SK-MEL-5 (cell line): ENCODE measurements at places on chromosomes 12 and 14. TPM values are rescaled to one million over a fixed set of nuclear protein-coding genes. Genes with fewer than 3 reads are reported as not detected.

C12orf50 gene
- 0.58 and 0.69 TPM in 2 replicates for total RNA-seq

POTEM gene
- total RNA-seq = 0.16 TPM in 1 of 2 replicates, not detected in the other

CLEC2A gene
- not detected in 2 replicates for total RNA-seq

FOXM1 gene
- total RNA-seq = 21.8 and 28.8 TPM in 2 replicates

SMIM41 gene
- not detected in 2 replicates for total RNA-seq

ALDH1L2 gene
- total RNA-seq = 4.2 and 4.4 TPM in 2 replicates

CYP27B1 gene
- total RNA-seq = 0.69 and 3.1 TPM in 2 replicates

MAP3K9 gene
- 5.1 and 5.4 TPM in 2 replicates for total RNA-seq

EPYC gene
- 0.87 and 1.0 TPM in 2 replicates for total RNA-seq

IL31 gene
- not detected in 2 replicates for total RNA-seq

ING4 gene
- 23.6 and 24.4 TPM in 2 replicates for total RNA-seq

RFX4 gene
- not detected in 2 replicates for total RNA-seq

CEP170B gene
- 20.2 and 20.4 TPM in 2 replicates for total RNA-seq

C14orf132 gene
- 0.77 and 0.87 TPM in 2 replicates for total RNA-seq

PIANP gene
- not detected in 2 replicates for total RNA-seq
